ENCODE measurements at places on chromosomes 1 and 21.

DNA sequence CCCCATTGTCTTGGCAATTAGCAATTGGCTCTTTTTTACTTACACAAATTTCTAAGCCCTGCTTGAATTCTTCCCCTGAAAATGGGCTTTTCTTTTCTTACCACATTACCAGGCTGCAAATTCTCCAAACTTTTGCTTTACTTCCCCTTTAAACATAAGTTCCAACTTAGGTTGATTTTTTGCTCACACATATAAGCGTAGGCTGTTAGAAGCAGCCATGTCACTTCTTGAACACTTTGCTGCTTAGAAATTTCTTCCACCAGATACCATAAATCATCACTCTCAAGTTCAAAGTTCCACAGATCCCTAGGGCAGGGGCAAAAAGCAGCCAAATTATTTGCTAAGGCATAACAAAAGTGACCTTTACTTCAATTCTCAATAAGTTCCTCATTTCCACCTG lies 35.4 kb upstream of the KCNH1 start:
- DNase-seq: no peak

- DNase-seq: no peak
Observed at GRCh38 chr1:39109644-39110043, 83.5 kb downstream of the NDUFS5 start.

DNA sequence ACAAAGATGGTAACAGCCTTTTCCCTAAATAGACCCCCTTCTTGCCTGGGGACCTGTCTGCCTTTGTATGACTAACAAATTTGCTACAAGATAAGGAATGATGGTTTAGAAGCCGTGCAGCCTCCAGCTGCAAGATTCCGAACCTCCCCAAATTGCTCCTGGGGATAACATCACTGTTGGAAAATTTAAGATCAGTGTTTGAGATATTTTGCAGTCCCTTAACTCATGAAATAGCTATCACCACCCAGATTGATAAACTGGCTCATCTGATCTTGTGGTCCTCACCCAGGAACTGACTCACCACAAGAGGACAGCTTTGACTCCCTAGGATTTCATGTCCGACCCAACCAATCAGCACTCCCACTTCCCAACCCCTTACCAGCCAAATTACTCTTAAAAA lies 254.7 kb downstream of the USH2A start:
- DNase-seq: no peak

GRCh38 chr1:156559797-156560385 lies 12.5 kb downstream of the IQGAP3 start:
- no peak for DNase-seq

DNA sequence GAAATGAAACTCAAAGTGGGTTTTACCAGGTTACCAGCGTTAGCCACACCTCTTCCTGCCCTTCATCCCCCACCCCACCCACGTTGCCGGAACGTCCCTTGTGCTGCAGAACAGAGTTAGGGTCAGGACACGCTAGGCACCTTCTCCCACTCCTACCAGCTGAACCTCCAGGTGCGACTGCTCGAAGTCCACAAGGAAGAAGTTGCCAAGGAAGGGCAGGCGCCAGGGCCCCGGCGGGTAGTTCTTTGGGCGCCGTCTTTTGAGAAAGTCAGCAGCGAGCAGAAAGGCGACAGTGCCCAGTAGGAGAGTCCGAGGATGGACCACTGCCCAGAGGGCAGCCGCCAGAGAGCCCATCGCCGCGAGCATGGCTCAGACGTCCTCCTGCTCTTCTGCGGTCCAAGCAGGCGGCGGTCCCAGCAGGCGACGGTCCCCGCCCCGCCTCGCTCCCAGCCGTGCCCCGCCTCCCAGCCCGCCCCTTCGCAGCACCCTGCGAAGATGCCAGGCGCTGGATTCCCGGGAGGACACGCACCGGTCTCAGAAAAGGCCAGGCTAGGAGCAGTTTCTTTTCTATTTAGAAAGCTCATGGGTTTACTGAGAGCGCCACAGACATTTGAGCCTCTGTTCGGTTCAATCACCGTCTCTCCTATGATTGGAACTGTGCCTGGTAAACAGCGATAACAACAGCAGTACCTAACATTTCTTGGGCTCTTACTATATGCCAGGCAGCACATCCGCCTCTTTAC lies at the start of gene CYP2J2:
CYP2J2 (minus strand) TSS at position 393 of the 743 bp plus-strand sequence; CDS start at position 366, 27 bp downstream.
- peak; percentile 7 for DNase-seq

DNA sequence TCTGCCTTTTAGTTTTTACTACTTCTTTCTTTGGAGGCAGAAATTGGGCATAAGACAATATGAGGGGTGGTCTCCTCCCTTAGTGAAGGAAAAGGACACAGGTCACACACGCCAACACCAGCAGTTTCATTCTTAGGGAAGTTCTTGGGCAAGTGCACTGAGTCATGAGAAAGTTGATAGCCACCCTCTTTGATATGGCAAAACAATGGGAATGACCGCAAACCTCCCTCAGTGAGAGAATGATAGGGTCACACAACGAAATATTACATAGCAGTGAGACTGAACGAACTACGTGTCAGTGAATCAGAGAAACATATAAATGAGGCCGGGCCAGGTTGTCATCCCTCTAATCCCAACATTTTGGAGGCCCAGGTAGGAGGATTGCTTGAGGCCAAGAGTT lies 20.0 kb downstream of the IL6R start:
- DNase-seq: no peak

- no peak for DNase-seq
Observed at GRCh38 chr1:8465013-8465412, 147.1 kb downstream of the SLC45A1 start.

- peak; percentile 43 for DNase-seq
Observed at GRCh38 chr21:44300262-44300959, 558 bp downstream of the PFKL start.

DNA sequence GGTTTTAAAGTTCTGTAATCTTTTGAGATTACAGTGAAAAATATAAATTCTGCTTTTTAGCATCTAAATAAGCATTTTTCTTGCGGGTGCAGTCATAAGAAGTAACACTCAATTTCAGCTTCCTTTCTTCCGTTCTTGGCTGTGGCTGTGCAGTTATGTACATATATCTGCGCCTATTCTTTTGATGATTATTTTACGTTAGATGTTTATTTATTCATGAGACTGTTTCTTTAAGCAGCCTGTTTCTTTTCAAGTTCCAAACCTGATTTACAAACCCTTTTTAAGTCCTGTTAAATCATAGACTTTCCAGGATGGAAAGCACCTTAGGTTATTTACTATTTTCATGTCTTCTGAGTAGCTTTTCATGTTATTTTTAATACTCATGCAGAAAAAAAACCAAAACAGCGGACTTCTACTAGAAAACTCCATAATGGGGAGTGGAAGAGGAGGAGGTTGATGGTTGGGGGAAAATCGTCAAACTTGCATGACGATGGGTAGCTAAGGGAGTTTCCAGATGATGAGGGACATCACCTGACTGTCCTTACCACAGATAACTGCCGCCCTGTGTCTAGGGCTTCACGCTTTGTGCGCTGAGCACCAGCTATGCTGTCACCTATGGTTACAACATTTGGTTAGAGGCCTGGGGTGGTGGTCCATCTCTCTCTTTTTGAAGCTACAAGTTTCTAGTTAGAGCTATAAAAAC lies 2.6 kb downstream of the PRDM2 start:
- peak; percentile 19 for DNase-seq

- no peak for DNase-seq
Observed at GRCh38 chr1:54212872-54213271, 12.9 kb downstream of the MRPL37 start.

GRCh38 chr1:44949286-44949685 lies 37.1 kb downstream of the EIF2B3 start:
- DNase-seq: no peak

- no peak for DNase-seq
Observed at GRCh38 chr1:43312663-43313515, 12.1 kb downstream of the TIE1 start.

- DNase-seq: no peak
Observed at GRCh38 chr1:38502758-38503157, 356.8 kb downstream of the RRAGC start.

DNA sequence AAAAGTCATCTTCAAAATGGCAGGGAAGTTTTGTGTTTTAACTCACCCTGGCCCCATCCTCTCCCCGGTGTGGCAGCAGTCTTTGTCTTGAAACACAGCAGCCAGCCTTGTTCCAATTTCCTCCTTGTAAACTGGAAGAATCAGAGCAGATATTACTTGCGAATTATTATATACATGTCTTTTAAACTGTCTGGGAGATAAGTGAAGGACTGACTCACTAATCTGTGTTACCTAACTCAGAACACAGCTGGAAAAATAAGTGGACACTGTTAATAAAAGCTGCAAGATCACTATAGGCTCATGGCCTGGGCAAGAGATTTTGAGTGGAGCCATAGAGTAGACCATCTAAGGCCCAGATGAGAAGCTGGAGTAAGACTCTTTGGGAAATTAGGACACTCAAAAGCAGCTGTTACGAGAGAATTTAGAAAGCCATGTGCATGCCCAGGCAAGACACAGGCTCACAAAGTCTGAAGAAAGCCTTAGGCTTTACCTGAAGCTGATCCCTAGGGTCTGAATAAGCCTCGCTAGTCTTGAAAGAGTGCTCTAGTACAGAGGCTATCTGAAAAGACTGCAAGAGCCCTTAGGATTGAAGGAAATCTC lies 233.0 kb upstream of the RAB4A start:
- DNase-seq: no peak

DNA sequence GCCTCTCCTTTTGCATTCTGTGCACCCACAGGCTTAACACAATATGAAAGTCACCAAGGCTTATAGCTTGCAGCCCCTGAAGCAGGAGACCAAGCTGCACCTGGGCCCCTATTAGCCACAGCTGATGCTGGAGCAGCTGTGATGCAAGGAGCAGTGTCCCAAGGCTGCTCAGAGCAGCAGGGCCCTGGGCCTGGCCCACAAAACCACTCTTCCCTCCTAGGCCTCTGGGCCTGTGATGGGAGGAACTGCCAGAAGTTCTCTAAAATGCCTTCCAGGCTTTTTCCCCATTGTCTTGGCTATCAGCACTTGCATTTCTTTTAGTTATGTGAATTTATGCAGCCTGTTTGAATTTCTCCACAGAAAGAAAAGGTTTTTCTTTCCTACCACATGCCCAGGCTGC lies 89.5 kb upstream of the KCTD3 start:
- DNase-seq: no peak

DNA sequence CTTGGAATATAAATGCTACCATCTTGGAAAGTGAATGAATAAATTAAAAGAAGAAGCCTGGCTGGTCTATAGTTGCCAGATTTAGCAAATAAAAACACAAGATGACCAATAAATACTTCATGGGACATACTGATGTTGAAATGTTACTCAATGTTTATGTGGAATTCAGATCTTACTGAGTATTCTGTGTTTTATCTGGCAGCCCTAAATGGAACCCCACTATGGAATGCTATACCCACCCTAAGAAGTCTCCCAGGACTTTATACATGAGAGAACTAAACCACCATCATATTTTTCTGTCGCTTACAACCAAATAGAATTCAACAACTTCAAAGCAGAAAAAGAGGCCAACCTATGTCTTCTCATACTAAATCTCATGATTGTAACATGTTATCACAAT lies 177.6 kb upstream of the HMCN1 start:
- DNase-seq: no peak

DNA sequence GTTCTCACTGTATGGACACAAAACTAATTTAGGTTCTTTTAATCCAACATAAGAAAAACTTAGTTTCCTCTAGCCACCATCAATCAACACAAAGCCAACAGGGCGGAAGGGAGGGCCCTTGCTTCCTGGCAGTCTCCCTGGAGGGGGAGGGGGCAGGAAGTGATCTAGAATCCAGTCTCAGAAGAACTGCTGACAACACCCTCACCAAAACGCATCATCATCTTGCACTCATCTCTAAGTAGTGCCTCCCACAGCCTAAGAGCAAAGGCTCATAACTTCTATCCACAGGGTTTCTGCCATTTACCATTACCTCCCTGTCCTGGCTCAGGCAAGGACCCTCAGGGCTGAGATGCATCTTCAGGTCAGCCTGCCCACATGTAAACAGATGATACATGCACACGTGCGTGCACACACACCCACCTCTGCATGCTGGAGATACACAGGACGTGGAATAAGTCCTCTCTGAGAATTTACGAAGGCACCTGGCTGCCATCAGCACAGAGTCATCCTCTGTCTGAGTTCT lies 20.5 kb downstream of the HIVEP3 start:
- DNase-seq: peak; percentile 21

- DNase-seq: no peak
Observed at GRCh38 chr1:204659056-204659455, 26.5 kb downstream of the LRRN2 start.

DNA sequence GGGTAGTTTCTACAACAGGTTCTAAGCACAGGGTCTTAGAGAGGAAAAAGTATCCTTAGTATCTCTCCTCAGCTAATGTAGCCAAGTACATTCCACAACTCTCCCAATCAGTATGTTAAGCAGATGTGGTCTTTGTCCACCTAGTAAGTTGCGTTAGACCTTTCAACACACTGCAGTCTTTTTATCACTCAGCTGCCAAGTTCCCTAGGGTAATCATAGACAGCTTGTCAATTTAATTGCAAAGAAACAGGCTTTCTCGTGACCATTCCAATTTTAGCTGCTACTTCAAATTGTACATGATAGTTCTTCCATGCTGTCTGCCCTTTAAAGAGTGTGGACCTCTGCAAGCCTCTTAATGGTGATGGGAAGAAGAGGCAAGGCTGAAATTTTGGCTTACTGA lies 211.8 kb upstream of the PKN2 start:
- no peak for DNase-seq

- no peak for DNase-seq
Observed at GRCh38 chr1:113192242-113192641, 119.2 kb downstream of the LRIG2 start.

- no peak for DNase-seq
Observed at GRCh38 chr1:177210071-177210470, 39.3 kb downstream of the BRINP2 start.

- no peak for DNase-seq
Observed at GRCh38 chr1:168260393-168260792, 20.3 kb upstream of the TBX19 start.

GRCh38 chr21:15363921-15364320 lies 299.1 kb upstream of the NRIP1 start:
- no peak for DNase-seq

DNA sequence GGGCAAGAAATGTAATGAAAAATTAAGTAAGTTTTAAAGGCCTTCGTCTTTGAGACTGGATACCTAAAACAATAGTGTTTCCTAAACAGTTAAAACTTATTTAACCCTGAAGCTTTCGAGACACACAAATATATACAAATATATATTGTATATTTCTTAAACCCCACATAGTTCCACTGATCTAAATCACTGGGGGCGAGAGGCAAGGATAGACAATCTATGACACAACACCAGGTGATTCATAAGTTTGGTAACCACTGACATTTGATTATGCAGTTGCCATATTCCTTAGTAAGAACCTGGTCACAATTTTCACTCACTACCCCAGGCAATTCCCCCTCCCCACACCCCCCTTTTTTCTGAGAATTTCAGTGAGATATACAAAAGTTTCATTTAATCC lies 55.3 kb upstream of the BOLA1 start:
- no peak for DNase-seq

DNA sequence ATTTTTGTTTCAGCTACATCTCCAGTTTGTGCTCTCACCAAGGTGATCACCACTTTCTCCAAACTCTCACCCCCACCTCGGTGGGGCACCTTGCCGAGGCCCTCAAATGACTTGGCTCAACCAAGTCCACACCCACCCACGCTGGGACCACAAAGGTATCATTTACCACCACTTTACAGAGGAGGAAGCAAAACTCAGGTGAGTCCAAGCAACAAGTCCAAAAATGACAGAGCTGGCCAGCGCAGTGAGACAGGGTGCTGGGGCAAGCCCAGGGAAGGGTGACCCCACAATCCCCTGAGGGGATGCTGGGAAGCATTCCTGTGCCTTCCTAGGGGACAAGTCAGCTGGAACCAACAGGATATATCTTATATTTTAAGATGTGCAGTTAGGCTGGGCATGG lies 24.7 kb downstream of the SSBP3 start:
- DNase-seq: no peak

Measured in stimulated activated CD8-positive, alpha-beta memory T cell treated with anti-CD3 and anti-CD28 coated beads, Interleukin-12 subunit alpha, Interleukin-12 subunit beta, amount 100 ng/mL, for 4 hours (primary cell).